ENCODE measurements at places on chromosomes 1 and 21.

GRCh38 chr1:26524181-26524580, 5.4 kb upstream of the RPS6KA1 start:
- DNase-seq = no peak

GRCh38 chr1:162951553-162952315, 90.8 kb upstream of the CCDC190 start:
- no peak for DNase-seq

DNA sequence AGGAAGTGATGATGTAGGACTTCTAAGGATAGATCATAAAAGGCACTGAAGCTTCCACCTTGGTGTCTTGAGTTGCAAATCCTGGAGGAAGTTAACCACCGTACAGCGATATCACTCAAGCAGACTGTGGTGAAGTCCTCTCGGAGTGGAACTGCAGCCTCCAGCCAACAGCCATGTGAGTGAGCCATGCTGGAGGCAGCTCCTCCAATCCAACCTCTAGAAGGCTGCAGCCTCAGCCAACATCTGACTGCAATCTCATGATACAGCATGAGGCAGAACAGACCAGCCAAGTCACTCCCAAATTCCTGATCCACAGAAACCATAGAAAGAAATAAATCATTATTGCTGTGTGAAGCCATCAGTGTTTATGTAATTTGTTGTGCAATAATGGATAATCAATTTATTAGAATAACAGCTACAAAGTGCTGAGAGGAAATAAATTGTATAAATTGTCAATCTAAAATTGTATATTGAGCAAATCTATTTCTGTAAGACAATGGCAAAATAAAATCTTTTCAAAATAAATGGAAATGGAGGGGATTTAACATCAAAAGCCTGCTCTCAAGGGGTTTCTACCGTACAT, 65.0 kb downstream of the PRSS38 start:
- no peak for DNase-seq

DNA sequence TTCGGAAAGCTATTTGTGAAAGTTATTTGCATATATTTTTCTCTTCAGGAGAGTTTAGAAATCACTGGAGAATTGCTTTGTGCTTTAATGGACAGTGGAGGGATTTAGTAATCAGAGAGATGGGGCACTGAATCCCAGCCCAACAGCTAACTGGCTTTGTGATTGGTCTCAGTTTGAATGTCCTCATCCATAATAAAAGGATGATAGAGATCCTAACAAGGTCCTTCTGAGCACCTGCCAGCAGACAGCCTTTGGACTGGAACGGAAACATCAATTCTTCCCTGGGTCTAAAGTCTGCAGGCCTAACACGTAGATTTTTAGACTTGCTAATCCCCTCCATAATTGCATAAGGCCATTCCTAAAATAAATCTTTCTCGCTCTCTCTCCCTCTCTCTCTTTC, 112.0 kb upstream of the ADAMTS5 start:
- DNase-seq = no peak

- no peak for DNase-seq
These were observed 13.5 kb downstream of the TRABD2B start for GRCh38 chr1:47983691-47984090.

GRCh38 chr1:108719656-108720435, 7.1 kb downstream of the FNDC7 start:
- DNase-seq = peak; percentile 68

- DNase-seq = no peak
These were observed 8.1 kb downstream of the TACSTD2 start for GRCh38 chr1:58568911-58569310.

DNA sequence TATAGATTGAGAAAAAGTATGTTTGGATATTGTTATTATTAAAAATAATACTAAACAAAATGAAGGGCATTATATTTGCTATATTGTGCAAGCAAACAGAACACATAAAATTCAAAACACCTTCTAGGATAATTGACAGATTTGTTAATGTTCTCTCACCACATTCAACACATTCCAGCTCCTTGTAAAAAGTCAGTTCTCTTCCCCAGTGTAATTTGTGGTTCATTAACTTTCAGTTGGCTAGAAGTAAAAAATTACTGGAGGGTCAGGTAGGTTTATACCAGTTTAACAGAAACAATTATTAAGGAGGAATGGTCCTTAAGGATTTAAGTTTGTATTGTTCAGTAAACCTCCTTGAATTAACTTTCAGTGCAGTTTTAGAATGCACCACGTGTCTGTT, 1235.3 kb upstream of the ADGRL2 start:
- no peak for DNase-seq

DNA sequence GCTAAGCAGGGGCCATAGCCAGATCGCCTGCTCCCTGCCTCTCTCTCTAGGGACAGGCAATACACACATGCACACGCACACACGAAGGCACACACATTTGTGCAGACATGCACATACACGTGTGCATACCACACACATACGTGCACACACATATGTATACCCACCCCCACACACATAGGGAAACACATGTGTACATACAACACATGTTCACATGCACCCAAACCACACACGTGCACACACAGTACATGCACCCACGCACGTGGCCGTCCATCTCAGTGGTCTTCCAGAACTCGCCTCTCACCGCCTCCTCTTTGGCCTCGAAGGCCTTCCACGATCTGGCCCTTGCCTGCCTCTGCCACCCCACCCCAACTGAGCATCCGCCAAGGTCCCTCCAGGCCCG, 25.3 kb upstream of the PEX10 start:
- DNase-seq = no peak

GRCh38 chr1:15364740-15365139, 44.9 kb upstream of the EFHD2 start:
- DNase-seq = no peak

DNA sequence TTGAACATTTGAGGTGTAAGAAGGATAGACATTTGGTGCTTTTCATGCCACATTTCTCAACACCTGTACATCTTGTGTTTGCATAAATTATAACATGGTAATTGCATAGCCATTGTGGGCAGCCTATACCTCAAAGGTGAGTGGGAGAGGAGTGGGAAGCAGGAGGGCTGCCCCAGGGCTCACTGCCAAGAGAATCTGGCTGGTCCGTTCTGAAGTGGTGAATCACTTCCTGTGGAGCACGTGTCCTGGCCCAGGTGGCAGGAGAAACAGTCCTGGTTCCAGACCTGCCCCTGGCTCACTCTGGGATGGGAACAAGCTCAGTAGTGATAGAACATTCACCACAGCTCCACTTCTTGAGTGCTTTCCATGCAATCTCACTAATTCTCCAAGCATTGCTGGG, 11.6 kb upstream of the OLFML2B start:
- no peak for DNase-seq

DNA sequence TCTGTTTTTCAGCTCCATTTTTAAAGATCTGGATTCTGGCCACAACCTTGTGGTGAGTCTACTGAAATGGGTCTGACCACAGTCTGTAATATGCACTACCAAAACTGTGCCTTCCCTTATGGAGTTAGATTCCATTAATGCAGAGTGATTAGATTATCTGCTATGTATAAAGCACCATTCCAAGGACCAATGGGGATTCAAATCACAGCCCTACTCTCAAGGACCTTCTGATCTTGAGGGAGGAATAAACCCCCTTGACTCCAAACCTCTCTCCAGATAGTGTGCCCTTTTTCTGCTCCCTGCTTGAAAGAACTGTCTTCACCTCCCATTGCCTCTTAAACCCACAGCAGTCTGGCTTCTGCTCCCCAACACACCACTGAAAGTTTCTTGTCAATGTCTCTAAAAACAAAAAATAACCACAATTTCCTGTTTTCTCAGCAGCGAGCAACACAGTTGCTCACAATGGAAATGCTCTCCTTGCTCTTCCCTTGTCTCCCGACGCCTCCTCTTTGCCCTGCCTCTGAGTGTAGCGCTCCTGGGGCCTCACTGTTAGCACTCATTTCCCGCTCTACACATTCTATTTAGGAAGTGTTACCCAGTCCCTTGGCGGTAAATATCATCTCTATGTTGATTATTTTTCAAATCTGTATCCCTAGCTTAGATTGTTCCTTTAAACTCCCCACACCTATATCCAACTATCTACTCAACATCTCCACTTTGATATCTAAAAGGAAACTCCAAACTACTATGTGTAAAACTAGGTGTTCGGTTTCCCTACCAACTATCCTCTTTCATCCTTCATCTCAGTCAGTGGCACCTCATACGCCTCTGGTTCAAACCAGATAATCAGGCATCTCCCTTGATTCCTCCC, 13.6 kb downstream of the PCNX2 start:
- DNase-seq = peak; percentile 34

- DNase-seq = peak; percentile 86
These were observed 106.9 kb upstream of the F3 start for GRCh38 chr1:94648225-94649007.

GRCh38 chr1:20728371-20729154, 3.9 kb downstream of the SH2D5 start:
- DNase-seq = no peak

GRCh38 chr21:43913928-43914327, 48.9 kb downstream of the AGPAT3 start:
- DNase-seq = no peak

DNA sequence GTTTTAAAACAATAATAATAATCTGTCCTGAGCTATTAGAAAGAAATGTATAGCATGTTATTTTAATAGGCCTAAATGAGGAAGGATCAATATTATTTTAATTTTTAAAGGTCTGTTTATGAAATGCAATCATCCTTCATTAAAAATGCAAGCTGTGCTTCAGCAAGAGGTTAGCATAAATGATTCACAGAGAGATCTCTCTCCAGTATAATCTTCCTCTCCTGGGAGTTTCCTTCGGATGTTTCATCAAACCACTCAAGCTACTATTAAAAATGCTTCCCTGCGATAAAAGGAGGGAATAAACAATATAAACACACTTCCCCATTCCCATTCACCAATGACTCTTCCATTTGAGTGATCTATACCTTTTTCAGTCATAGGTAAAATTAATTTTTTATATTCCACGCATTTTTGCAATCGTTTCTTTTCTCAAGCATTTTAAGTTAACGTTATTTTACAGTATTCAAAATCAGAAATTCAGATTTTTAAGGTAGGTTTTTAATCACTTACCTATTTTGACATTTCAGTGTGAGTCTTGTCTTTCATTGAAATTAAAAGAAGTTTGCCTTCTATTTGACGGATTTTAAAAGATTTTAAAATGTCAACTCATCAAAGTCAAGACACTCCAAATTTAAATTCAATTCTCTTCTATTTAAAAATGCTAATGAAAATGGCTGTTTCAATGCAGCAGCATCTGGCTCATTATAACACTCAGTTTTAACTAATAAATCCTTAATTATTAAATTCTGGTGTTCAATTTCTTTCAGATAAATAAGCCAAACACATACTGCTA, 64.3 kb downstream of the RERE start:
- no peak for DNase-seq

GRCh38 chr1:39633422-39633821, 6.0 kb downstream of the HEYL start:
- no peak for DNase-seq

DNA sequence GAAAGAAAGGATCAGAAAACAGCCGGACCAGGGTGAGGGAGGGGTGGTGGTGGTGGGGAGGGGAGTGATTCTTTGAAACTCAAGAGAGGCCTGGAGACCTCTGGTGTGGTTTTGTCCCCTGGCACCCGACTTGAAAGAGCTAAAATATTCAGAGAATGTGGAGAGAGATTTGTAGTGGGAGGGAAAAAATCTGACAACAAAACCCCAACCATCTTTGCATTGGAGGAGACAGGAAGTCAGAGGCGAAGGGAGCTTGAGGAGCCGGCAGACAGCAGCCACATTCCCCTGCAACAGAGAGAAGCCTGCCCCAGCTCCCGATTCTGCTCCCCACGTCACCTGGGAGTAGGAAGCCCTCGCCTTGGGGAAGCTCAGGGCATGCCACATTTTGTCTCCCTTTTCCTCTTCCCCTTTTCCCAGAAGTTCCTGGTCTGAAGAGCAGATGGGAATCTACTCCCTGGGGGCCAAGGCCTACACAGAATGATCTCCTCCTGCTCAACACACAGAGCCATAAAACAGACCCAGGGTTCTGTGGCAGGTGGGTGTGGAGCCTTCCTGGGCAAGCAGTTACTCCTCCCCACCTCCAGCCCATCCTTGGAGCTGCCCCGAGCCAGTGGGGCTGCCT, 84.9 kb downstream of the ITPKB start:
- DNase-seq = peak; percentile 61

DNA sequence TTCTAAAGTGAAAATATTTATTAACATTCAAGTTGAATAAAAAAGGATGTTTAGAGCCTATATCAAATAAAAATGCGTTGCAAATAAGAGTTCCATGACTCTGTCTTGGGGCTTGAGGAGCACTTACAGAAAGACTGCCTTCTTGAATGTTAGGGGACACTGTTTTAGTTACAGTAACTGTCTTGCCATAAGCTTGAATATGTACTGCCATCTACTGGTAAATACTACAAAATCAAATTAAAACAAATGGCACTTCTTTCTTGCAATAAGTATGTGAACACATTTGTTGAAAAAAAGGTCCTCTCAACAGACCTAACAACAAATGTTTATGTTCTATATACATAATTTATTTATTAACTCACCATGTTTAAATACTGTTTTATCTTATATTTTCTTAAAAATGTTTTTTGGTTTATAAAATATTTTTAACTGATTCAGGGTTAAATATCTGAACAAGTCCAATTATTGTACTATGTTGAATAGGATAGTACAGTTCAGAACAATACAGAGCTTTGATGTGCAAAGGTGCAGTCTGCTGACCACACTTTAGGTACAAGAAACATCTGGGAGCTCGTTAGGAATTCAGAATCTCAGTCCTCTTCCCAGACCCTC, 199.5 kb downstream of the LRRIQ3 start:
- peak; percentile 28 for DNase-seq

DNA sequence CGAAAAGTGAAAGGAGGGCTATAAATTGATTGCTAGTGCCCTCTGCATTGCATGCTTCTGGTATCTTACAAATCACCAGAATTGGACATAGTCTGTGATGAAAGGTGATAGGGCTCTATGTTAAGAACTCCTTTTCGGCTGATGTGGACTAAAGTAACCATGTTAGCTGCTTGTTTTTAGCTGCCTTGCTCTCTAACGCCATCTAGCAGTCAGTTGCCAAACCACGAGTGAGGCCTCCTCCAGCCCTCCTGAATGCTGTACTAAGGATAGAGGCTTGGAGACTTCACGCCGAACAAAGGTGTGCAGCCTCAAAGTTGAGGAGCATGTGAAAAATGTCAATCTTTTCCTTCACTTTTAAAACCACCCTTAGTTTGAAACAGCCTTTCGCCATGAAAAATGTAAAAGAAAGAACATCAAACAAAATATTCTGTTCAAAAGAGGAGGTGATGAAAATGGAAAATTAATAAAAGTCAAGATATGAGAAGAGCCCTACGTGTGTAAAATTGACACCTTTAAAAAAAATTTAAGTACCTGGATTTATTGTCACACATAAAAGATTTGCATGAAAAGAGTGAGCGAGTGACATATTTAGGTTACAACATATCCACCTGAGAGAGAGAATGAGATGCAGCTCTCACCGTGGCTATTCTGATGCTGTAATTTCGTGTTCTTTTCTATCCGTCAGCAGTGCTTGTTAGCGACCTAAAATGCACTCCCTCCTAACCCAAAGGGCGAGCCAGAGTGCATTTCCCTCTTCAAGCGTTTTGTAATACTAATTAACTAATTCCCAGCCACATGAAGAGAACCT, 8.1 kb downstream of the LRRC53 start:
- DNase-seq = no peak

Data from fibroblast of skin of left quadriceps (primary cell).